CMK (cell line): ENCODE measurements at places on chromosomes 4 and X.

GRCh38 chr4:97003715-97004114 lies 1139.6 kb downstream of the STPG2 start:
- no peak for DNase-seq

- DNase-seq: no peak
Measured at GRCh38 chrX:109352066-109352588, 129.8 kb downstream of the GUCY2F start.

DNA sequence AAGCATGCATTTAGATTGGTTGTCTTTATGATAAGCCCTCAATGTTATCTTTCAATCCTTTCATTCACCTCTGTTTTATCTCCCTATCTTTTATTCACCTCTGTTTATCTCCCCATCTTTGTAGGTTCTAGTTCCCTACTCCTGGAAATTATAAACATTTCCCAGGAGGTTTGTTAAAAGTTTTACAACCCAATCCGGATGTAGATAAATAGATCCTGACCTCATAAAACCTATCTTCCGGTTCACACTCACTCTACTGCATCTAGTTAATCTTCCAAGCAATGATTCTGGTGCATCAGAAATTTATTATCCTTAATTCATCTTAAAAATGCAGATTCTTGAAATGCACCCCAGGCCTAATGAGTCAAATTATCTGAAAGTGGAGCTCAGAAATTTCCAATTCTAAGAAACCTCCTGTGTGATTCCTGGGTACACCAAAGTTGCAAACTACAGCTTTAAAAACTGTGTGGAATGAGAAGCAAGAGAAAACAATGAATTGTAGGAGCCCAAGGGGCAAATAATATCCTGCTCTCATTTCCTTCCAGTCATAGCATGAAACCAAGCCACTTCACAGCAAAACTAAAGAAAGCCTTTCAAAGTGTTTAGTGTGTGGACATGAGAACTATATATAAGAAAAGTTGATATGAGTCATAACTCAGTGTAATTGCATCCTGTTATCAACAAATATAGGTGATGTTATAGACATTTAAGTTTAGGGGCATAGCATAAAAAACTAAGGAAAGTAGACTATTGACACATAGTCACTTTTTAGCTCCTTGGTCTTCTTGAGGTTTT lies 51.1 kb upstream of the UGT8 start:
- no peak for DNase-seq

- no peak for DNase-seq
Measured at GRCh38 chr4:7651461-7651921, 216.8 kb upstream of the PSAPL1 start.

- DNase-seq: no peak
Measured at GRCh38 chr4:58767598-58767997, 1657.4 kb upstream of the IGFBP7 start.

- no peak for DNase-seq
Measured at GRCh38 chr4:66927937-66928336, 617.4 kb downstream of the CENPC start.

DNA sequence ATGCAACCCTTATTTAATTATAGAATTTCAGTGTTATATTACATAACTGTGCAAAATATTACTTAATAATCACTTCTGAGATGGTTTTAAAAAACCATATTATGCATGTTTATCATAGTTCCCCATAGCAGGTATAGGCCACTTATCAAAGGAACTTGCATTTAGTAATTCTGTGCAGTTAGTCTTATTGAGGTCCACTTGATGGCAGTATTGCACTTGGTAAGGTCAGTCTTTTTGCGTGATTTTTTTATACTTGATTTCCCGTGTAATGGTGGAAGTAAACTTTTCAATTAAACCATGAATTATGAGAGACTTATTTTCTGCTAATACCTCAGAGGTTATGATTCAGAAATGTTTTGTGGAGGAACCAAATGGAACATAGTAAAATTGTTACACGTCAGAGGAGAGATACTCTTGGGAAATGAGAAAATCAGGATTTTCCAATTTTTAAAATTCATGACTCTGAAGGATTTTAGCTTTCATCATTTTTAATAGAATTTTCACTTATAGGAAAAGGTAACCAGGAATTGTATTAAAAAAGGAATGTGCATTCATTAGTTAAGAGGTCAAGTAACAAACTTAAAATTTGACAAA lies 230.0 kb downstream of the CCSER1 start:
- peak; percentile 5 for DNase-seq

DNA sequence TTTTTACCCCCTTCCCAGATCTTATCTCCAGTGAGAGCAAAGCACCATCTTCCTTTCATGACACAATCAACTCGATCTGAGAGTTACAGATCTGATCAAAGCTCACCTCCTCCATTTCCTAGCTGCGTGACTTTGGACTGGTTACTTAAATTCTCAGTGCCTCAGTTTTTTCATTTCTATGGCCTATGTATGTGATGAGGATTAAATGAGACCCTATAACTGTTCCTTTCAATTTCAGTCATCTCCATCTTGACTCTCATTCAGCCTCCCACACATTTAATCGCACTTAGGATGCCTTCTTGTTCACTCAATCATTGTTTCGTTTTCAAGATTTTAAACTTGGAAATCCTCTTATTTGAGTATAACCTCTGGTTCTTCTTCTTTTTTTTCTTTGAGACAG lies 20.1 kb upstream of the CXCR3 start:
- no peak for DNase-seq

DNA sequence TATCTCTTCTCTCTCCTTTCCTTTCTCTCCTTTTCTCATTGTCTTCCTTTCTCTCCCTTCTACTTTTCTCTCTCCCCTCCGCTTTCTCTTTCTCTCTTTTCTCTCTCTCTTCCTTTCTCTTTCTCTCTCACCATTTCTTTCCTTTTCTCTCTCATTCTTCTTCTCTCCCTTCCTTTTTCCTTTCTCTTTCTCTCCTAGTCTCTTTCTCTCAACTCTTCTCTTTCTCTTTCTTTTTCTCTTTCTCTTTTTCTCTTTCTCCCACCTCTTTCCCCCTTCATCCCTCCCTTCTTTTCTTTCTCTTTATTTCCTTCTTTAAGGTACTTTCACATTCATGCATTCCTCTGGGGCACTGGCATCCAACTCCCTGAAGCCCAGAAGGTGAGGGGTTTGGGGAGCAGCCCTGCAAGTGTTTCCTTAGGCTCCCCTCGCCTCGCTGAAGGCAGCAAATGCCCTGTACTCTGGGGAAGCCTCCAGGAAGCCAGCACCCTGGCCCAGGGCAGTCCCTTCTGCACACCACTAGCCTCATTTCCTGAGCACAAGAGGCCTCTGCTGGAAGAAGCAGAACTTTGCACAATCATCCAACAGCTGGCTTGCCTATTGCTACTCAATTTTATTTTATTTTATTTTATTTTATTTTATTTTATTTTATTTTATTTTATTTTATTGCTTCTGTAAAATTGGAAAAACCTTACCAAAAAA lies 124.2 kb downstream of the NFKB1 start:
- DNase-seq: no peak

GRCh38 chr4:80101792-80102116 lies 28.7 kb upstream of the ANTXR2 start:
- no peak for DNase-seq

DNA sequence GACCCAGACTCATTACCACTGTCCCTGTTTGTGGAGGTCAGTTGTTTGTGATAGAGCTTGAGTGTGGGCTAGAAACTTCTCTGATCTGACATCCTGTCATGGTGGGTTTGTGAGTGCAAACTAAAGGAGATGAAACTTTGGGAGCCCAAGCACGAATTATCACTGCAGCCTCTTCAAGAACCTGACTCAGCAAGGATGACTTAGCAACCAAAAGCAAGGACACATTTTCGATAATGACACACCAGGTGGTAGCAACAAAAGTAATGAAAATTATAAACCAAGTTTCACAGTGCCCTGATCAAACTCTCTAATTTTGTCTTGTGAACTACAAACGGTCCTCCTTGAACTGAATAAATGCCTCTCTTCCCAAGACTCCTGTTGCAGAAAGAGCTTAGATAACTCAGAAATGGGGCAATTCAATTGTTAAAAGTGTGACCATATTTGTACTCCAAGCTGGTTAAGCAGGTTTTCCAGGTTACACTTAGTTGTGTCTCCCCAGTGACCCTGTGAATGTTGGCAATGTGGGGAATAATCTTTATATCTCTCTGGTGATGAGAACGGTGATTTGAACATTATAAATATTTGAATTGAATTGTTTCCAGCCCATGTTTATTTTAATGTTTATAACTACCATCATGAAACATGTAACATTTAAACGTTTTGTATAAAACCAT lies 52.6 kb upstream of the ATP8A1 start:
- DNase-seq: no peak

DNA sequence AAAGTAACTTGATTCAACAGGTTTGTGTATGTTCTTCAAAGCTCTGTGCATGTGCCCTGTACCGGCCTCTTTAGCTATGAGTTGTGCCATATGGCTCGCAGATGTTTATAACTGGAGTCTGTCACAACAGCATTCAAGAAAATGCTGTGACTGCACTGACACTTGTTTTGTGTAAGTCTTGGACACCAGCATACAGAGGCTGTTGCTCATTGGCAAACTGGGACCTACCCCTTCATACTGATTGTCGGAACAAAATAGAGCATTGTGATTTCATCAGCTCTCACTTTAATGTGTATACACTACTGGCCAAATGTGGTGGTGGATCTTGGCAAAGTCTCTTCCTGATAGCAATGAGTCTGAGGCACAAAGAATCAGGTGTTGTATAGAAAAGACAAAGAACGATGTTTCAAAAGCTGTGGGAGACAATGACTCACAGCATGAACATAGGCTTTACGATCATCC lies 133.9 kb downstream of the EGF start:
- DNase-seq: no peak

- DNase-seq: no peak
Measured at GRCh38 chr4:158182736-158183135, 9.9 kb upstream of the GASK1B start.

- no peak for DNase-seq
Measured at GRCh38 chr4:112942997-112943396, 106.5 kb upstream of the ANK2 start.

GRCh38 chrX:106932492-106932923 lies 12.3 kb downstream of the CLDN2 start:
- DNase-seq: no peak

- DNase-seq: no peak
Measured at GRCh38 chr4:137206781-137207180, 325.5 kb downstream of the PCDH18 start.

DNA sequence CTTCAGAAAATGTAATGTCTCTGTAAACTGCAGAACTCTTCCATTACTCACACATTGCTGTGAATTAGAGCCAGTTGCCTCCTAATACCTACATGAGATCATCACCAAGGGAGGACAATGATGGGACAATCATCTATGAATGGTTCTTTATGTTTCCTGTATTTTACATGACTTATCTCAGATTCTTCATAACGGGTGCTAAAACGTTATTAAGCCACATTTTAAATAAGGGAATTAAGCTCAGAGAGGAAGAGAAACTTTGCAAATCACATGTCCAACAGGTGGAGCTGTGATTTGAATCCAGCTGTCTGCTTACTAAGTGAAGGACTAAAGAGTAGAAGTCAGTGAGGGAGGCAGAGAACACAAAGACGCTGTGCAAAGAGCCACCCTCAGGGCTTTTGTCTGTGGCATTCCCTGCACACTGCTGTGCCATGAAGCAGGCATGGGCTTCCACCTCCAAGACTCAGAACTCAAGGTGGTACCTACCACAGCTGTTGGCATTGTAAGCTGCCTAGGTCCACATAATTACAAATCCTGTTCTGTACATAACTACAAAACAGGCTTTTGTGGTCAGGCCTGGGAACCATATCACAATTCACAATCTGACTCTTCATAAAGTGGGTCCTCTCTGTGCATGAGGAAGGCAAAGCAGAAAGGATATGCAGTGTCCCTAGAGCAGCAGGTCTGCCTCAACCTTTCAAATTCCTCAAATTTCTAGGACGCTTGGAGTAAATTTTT lies 12.8 kb downstream of the TBC1D9 start:
- DNase-seq: no peak

GRCh38 chr4:38868059-38868960 lies 704 bp downstream of the FAM114A1 start:
- no peak for DNase-seq

GRCh38 chr4:112213091-112213490 lies 18.5 kb upstream of the AP1AR start:
- no peak for DNase-seq

- DNase-seq: no peak
Measured at GRCh38 chr4:109154424-109154823, 148.0 kb downstream of the COL25A1 start.

GRCh38 chr4:106809076-106809475 lies 227.0 kb downstream of the DKK2 start:
- peak; percentile 2 for DNase-seq

- DNase-seq: no peak
Measured at GRCh38 chrX:29872831-29873230, 342.5 kb upstream of the MAGEB2 start.

GRCh38 chr4:37666625-37667071 lies 19.5 kb downstream of the RELL1 start:
- no peak for DNase-seq

GRCh38 chrX:53356186-53356585 lies 66.3 kb downstream of the SMC1A start:
- no peak for DNase-seq

GRCh38 chr4:167842487-167842886 lies 249.8 kb upstream of the ANXA10 start:
- no peak for DNase-seq

- no peak for DNase-seq
Measured at GRCh38 chr4:26455571-26455970, 34.7 kb downstream of the CCKAR start.

- no peak for DNase-seq
Measured at GRCh38 chr4:155535802-155536454, 130.7 kb upstream of the GUCY1A1 start.

DNA sequence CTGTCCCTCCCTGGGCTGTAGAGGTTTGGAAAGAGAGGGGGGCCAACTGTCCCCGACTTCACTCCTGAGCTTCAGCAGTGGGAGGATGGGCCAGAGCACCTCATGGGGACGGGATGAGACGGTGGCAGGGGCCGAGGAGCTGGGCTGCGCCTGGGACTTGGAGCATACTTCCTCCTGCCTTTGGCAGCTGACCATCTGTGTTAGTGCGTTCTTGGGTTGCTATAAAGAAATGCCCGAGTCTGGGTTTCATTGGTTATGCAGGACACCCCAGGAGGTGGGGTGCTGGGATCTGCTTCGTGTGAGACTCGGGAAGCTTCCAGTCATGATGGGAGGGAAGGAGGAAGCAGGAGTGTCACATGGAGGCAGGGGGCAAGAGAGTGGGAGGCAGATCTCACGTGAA lies 7.4 kb downstream of the PSAPL1 start:
- no peak for DNase-seq

- no peak for DNase-seq
Measured at GRCh38 chr4:119189638-119190037, 22.9 kb upstream of the USP53 start.
